ENCODE measurements at places on chromosomes 4 and X.
A peak's percentile ranks its signal among the peaks of the same experiment; 100 is the strongest.

GRCh38 chr4:180860089-180860720 lies 1383.0 kb upstream of the TENM3 start:
- DNase-seq = no peak

DNA sequence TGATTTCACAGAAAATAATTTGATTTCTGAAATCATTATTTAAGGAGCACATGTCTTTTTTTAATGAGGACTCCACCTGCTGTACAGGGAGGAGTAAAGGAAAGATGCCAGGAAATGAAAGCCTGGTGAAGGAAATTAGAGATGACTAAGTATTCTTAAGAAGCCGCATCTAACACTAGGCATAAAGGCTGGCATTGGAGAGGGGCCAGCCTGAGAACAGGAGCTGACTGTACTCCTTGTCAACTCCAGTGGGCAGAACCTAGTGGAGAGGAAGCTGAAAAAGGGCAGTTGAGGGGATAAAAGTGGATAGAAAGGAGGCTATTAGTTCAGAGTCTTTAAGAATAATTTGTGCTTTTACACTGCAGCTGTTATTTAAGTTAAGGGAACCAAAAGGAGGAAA lies 393.0 kb downstream of the PPP1R2C start:
- DNase-seq = no peak

- peak; percentile 65 for DNase-seq
Measured at GRCh38 chr4:140851032-140851636, 94.9 kb upstream of the TBC1D9 start.

- DNase-seq = no peak
Measured at GRCh38 chrX:46325312-46325877, 219.8 kb downstream of the ZNF674 start.

- DNase-seq = peak; percentile 34
Measured at GRCh38 chrX:136457303-136457917, 30.3 kb upstream of the BRS3 start.

DNA sequence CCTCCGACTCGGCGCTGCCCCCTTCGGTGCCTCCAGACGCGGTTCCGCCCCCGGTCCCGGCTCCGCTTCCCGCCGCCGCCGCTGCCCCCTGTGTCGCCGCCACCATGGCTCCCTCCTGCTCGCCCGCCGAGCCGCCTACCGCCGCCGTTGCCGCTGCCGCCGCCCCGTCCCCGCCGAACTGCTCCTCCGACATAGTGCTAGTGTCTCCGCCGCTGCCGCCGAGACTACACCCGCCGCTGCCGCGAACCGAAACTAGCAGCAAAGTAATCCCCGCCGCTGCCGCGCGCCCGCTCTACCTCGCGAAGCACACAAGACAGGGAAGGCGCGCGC lies 340 bp downstream of the HNRNPD start:
- DNase-seq = no peak

GRCh38 chrX:39309018-39309635 lies 507.9 kb downstream of the MID1IP1 start:
- DNase-seq = no peak

DNA sequence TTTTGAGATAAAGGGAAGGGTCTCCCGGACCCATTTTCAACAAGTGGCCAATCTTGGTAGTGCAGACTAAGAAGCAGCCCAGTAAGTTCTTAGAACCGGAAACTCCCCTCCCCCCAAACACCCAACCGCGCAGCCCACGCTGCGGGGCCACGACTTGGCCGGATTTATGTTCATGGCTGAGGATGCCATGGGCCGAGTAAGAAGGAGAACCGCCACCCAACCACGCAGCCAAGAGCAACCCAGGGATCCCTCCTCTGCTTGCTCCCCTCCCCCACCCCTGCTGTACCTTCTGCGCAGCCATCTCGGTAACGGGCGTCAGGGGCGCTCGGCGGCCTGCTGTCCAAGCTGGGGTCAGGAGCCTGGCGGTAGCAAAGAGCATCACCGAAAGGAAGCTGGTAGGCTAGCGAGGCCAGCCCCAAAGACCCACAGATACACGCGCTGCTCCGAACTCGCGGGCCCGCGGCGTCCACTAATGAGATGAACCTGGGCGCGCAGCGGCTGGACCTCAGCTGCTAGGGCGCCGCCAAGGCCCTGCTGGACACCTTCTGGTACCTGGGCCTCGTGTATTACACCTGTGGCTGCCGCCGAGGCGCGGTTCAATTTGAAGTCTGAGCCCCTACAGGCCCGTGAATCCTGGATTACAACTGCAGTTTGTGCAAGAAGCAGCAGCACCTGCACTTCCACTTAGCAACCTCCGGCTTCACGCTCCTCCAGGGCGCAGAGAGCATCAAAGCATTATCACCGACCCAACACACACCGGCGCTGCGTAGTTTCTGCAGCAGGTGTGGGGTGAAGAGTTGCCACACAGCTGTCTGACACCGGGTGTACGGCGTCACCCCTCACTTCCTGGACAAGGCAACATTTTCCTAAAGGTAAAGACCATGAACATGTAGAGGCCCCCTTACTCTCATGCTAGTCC lies 63.4 kb downstream of the NUDT10 start:
- DNase-seq = no peak

DNA sequence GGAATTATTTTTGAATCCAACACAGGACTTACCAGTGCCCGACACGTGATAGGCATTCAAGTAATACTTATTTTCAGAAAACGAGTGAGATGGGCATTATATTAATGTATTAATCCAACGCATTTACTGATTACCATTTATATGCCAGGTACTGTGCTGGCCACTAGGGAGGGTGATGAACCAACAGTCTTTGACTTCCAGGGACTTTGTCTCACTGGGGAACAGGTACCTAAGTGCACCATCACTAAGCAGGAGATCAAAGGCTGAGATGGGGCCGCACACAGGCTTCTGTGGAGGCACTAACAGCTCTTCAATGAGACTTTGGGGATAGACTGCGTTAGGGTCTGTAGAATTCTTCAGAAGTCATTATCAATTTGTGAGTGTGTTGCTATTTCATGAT lies 5.7 kb upstream of the TADA2B start:
- no peak for DNase-seq

DNA sequence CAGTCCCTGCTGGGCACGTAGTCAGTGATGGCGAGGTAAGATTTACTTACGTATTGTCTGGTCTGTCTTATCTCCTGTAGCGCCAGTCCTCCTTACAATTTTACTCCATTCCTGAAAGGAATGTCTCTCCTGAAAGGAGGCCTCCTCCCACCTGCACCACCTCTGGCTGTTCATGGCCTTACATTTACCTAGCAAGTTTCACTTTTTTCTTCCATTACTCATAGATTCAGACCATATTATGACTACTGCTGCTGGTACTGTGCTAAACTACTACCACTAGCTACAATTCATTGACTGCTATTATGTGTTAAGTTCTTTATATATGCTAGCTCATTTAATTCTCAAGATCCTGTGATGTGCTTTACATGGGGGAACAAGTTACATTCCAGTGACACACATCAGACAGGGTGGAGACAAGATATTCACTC lies 189.9 kb downstream of the BMPR1B start:
- DNase-seq = no peak

DNA sequence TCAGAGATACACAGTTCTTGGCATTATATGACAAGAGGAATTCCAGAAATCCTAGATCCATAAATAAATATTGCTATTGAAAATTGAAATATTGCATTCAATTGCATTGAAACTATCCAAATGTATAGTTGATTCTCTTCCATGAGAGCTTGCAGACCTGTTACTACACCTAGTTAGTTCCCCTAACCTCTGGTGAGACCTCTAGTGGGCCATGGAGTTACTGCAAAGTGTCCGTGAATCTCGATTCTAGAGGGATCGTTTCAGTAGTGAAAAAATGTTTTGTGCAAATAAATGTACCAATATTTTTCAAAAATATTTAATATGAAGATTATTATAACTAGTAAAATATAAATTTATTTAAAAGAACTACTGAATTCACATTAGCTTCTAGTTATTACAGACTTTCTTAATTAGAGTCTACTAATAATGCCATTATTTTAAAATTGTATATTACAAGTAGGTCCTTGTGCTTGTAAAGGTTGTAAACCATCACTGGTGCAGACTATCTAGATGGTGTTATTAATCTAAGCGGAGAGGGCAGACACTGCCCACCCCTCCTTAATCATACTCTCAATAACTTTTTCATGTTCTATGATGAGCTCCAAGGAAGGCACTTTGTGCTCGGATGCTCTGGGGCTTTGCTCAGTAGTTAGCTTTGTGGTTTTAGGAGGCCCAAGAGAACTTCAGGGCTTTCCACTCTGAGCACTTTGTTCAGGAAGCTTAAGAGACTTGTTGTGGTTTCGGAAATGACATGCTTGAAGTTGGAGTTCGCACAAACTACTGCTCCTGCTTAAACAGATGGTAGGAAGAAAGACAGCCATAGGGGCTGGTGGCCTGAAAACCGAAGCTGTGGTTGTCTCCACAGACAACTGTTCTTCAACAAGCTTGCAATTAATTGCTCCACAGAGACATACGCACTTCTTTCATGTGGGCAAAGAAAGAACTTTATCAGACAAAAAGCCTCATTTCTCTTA lies 42.8 kb downstream of the IL21 start:
- peak; percentile 8 for DNase-seq

DNA sequence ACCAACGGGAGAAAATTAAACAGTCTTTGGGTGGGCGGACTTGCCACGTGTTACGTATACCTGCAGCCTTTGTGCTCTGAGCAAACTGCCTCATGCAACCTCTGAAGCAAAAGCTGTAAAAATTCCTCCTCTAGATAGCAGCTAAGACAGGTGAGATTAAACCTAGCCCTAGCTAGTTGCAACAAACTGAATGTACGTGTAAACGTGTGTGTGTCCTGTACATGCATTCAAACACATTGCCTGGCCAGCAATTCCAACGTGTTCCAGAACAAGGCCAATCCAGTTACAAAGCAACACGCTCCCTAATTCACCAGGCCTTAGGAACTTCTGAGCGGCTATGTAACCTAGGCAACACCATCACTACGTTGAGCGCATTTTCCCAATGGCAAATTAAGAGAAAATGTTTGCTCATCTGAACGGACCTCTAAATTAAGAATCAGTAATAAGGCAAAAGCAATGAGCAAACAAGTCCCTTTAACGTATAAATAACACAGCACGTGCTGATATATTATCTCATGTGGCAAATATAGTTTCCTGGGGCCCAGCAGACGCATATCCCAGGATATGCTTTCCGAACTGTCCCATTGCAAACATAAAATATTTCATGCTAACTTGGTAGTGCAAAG lies 792 bp downstream of the PPID start:
- no peak for DNase-seq

DNA sequence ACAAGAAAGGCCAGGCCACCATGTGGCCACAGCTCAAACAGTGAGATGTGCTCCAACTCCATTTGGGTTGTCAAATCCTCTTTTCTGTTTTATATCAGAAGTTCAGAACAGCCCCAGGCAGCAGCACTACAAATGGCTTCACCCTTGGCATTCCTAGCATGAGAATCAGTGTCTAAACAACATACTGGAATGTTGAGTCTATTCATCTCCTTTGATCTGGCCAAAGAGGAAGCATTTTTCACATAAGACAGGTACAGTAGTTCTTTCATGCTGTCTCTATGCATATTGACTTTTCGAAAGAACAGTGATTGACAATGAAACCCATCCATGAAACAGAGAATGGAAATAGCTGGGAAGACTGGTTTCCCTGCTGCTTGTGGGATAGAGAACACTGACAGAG lies 289.5 kb downstream of the USP46 start:
- no peak for DNase-seq

DNA sequence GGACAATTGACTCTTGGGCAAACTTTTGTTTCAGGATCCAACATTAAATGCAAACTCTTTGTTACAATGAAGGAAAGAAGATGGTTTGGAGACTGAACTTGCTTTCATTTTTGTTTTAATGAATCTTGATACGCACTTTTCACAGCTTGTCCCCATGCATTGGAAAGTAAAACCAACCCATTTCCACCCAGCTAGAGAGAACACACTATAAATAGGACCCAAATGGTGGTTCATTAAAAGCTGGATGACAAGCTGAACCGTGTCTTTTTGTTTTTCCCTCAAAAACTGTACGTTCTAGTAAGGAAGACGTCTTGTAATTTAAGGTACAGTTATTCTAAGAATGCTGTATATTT lies 95.3 kb upstream of the EGFL6 start:
- no peak for DNase-seq

Measured in NCI-H1694 treated with DMSO at 0.1 percent for 48 hours (cell line).